Left ventricle myocardium inferior (tissue), 1 donor: ENCODE measurements at places on chromosomes 4 and X. TPM values are rescaled to one million over a fixed set of nuclear protein-coding genes. Genes with fewer than 3 reads are reported as not detected.
A peak's percentile ranks its signal among the peaks of the same experiment; 100 is the strongest.

TKTL1 gene
- total RNA-seq: 11.7 TPM

CYTL1 gene
- total RNA-seq: 0.47 TPM

CCSER1 gene
- total RNA-seq: 13.2 TPM

SPANXC gene
- not detected for total RNA-seq

GRCh38 chrX:136694431-136695087 is 46.6 kb downstream of the CD40LG start:
- H3K4me1 ChIP-seq: no peaks in the 10 kb centered on the region
- H3K27ac ChIP-seq: no peak overlapping the region
- no peak overlapping the region for H3K4me3 ChIP-seq
- H3K27me3 ChIP-seq: no peaks in the 10 kb centered on the region
- no peak for DNase-seq
- H3K36me3 ChIP-seq: peaks cover 10% of the 10 kb centered on the region

DNA sequence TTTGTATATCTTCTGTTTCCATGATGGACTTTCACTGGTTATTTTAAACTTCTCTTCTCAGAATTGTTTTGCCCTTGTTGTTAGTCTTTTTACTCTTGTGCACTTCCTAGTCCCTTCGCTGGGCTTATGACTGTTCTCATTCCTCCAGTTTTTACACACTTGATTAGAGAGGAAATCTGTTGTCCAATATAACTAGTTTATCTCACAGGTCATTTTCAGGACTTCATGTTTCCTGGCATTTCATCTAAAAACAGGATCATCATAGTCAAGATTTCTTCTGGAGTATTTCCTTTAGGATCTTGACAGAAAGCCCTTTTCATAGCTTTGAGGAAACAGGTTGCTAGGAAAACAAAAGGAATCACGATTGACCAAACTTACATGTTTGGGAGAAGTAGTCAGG is 3.0 kb downstream of the FNIP2 start:
- H3K4me1 ChIP-seq: peaks cover 93% of the 10 kb centered on the region
- no peak for DNase-seq
- H3K27me3 ChIP-seq: no peaks in the 10 kb centered on the region
- H3K36me3 ChIP-seq: no peaks in the 10 kb centered on the region
- peak overlapping the region; percentile 94 for H3K27ac ChIP-seq

DNA sequence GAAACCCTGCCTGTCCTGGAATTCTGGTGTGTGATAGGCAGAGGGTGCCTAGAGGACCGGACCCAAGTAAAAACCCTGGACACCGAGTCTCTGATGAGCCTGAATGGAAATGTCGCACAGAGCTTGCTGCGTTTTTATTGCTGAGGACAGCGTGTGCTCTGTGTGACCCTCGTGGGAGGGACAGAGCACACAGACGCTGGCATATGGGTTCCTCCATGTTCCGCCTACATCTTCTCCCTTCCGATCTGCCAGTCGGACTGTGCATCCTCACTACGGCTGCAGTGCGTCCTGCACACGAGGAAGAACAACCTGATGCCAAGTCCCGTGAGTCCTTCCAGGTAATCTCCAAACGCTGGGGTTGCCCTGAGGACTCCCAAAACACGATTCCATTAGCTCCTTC is 68.3 kb downstream of the AFAP1 start:
- peaks cover 9% of the 10 kb centered on the region for H3K36me3 ChIP-seq
- no peaks in the 10 kb centered on the region for H3K27me3 ChIP-seq
- peak overlapping the region; percentile 21 for H3K27ac ChIP-seq
- H3K4me3 ChIP-seq: no peak overlapping the region
- peaks cover 35% of the 10 kb centered on the region for H3K4me1 ChIP-seq

GRCh38 chr4:147530134-147530533 is 49.2 kb downstream of the EDNRA start:
- no peaks in the 10 kb centered on the region for H3K27me3 ChIP-seq
- H3K27ac ChIP-seq: no peak overlapping the region
- no peak overlapping the region for H3K4me3 ChIP-seq
- H3K36me3 ChIP-seq: no peaks in the 10 kb centered on the region

DNA sequence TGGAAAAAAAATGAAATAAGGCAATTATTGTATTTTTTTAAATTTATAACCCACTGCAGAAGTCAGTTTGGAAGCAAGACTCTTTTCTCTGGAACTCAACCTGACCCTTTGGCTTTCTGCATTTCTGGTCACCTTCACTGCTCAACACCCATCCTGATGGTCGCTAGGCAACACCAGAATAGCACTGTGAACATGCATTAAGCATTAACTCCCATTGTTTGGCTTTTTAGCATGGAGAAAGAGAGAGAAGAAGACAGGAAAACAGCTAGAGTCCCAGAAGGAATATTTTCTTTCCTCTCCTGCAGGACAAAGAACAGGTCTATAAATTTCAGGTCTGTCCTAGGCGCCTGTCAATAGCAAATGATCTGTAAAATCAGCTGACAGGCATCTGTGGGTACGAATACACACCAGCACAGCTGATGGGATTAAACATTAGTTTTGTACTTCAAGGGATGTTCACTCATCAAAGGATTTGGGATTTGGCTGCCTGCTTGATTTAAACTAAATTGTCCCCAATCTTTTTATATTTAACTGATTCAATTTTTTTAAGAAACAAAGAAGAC is 137.2 kb upstream of the ETNPPL start:
- H3K27ac ChIP-seq: no peak overlapping the region
- no peak overlapping the region for H3K4me3 ChIP-seq
- H3K4me1 ChIP-seq: no peaks in the 10 kb centered on the region
- no peak for DNase-seq

GRCh38 chrX:3290561-3290960 is 55.9 kb downstream of the MXRA5 start:
- H3K27me3 ChIP-seq: no peaks in the 10 kb centered on the region
- H3K4me1 ChIP-seq: no peaks in the 10 kb centered on the region
- no peaks in the 10 kb centered on the region for H3K36me3 ChIP-seq
- H3K27ac ChIP-seq: no peak overlapping the region

DNA sequence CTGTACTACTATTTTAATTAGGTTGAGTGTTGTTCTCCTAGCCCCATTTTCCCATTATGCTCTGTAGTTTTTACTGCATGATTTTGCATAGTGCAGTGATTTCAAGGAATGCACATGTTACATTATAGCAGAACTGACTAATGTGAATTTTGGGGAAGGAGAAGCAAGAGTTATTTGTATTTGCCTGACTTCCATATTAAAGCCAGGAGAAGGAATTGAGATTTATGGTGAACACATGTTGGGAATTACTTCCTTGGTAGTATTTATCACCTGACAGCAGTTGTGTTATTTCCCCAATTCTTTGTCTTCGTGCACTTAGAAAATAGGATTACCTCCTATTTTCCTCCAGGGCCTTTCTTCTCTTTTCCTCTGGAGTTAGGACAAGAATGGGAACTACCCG is 3.2 kb downstream of the TMEM144 start:
- DNase-seq: no peak
- no peak overlapping the region for H3K4me3 ChIP-seq
- H3K36me3 ChIP-seq: peaks cover 15% of the 10 kb centered on the region
- H3K27ac ChIP-seq: no peak overlapping the region

- no peak overlapping the region for H3K4me3 ChIP-seq
- peaks cover 2% of the 10 kb centered on the region for H3K36me3 ChIP-seq
- no peaks in the 10 kb centered on the region for H3K27me3 ChIP-seq
- H3K4me1 ChIP-seq: peaks cover 66% of the 10 kb centered on the region
- peak overlapping the region; percentile 36 for H3K27ac ChIP-seq
These were observed 31.7 kb downstream of the GAB3 start for GRCh38 chrX:154719132-154719675.

DNA sequence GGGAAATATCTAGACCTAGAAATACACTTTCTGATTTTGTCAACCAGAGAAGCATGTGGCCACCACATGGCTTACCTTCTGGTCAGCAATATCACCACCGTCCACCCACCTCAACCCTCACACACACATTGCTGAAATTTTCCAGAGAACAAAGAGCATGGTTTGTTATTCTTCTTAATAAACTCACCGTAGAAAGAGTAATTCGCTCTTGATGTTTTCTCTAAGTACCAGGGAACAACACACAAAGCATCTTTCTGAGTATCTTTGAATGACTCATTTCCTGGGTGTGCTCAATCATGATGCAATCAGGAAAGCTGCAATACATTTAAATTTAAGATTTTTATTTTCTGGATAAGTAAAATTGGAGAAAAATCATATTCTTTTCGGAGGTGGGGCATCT is 24.7 kb upstream of the LRAT start:
- no peak overlapping the region for H3K4me3 ChIP-seq
- DNase-seq: no peak
- H3K4me1 ChIP-seq: no peaks in the 10 kb centered on the region

- DNase-seq: no peak
- H3K4me1 ChIP-seq: no peaks in the 10 kb centered on the region
- H3K36me3 ChIP-seq: peaks cover 57% of the 10 kb centered on the region
These were observed 27.9 kb downstream of the PKD2 start for GRCh38 chr4:88035292-88035691.

- H3K4me3 ChIP-seq: no peak overlapping the region
- no peaks in the 10 kb centered on the region for H3K36me3 ChIP-seq
- no peaks in the 10 kb centered on the region for H3K4me1 ChIP-seq
- DNase-seq: peak; percentile 8
- peaks cover 100% of the 10 kb centered on the region for H3K27me3 ChIP-seq
These were observed 112.9 kb downstream of the CPZ start for GRCh38 chr4:8705161-8706145.

DNA sequence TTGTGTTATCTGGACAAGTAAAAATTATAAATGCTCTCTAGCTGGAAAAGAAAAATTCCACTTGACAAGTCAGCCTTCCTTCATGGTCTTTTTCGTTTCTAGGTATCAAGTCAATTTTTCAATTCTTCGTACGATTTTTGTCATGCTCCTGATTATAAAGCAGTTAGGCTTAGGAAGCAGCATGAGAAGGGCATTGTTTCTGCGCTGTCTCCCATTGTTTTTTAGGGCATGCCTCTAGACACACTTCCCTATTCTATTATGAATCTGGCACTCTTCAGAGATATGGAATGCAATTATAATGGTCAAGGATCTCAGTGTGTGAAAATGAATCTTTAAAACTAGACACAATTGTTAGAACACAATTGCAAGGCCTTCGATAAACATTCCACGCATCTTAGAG is 164.1 kb upstream of the FAT1 start:
- no peaks in the 10 kb centered on the region for H3K27me3 ChIP-seq
- DNase-seq: no peak
- no peaks in the 10 kb centered on the region for H3K36me3 ChIP-seq

DNA sequence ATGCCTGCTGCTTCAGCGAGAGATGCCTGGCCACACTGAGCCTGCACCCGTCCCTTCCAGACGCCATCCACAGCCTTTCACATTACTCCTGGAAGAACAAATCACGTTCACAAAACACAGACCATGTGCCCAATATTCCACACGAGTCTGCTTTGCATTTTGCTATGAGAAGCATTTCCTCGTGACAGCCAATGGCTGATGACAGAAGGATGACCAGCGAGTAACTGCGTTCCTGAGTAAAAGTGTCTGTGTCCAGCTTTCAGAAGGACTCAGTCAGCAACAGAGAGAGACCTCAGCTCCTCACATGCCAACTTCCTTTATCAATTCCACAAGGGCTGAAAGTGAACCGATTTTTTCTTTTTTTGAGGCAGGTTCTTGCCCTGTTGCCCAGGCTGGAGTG is 19.5 kb downstream of the NAT8L start:
- H3K27ac ChIP-seq: no peak overlapping the region
- DNase-seq: no peak
- H3K4me3 ChIP-seq: no peak overlapping the region
- H3K36me3 ChIP-seq: no peaks in the 10 kb centered on the region
- H3K27me3 ChIP-seq: no peaks in the 10 kb centered on the region

DNA sequence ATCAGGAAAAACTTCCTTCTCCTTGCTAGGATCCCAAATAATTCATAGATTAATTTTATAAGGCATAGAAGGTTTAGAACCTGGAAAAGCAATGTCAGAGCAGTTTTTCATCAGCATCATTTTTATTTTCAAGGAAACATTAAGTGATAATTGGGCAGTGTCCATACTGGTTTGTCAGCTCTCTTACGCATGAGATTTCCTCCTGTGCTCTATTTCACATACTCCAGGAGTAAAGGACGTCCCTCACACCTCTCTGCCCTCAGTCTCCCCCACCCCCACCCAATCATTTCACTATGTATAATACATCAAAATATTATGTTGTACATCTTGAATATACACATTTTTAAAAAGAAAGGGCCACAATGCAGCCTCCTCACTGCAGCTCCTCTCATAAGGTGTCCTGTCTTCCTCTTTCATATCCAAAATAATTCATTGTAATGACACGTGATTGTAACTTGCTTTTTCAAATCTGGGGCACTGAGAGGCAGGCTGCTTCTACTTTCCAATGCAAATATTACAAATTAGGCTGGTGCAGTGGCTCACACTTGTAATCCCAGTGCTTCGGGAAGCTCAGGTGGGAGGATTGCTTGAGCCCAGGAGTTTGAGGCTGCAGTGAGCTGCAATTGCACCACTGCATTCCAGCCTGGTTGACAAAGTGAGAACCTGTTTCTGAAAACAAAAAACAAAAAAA is 34.4 kb downstream of the ARHGEF38 start:
- no peaks in the 10 kb centered on the region for H3K36me3 ChIP-seq
- H3K27ac ChIP-seq: no peak overlapping the region
- no peak overlapping the region for H3K4me3 ChIP-seq
- DNase-seq: no peak
- H3K27me3 ChIP-seq: no peaks in the 10 kb centered on the region

DNA sequence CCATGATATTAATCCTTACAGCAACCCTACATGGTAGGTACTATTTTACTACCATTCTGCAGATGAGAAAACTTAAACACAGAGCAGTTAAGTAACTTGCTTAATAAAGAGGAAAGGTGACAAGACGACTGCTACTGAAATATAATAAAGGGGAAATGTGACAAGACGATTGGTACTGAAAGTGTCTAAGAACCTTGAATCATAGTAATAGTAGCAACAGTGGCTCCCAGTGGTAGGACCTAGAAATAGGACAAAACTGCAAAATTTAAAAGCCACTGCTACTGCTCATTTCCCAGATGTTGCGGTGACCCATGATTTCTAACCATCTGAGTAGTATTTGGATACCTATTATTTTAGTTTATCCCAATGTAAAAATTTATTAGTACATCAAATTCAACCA is 89.5 kb downstream of the TASL start:
- no peaks in the 10 kb centered on the region for H3K4me1 ChIP-seq
- H3K27ac ChIP-seq: no peak overlapping the region
- H3K4me3 ChIP-seq: no peak overlapping the region
- no peak for DNase-seq

DNA sequence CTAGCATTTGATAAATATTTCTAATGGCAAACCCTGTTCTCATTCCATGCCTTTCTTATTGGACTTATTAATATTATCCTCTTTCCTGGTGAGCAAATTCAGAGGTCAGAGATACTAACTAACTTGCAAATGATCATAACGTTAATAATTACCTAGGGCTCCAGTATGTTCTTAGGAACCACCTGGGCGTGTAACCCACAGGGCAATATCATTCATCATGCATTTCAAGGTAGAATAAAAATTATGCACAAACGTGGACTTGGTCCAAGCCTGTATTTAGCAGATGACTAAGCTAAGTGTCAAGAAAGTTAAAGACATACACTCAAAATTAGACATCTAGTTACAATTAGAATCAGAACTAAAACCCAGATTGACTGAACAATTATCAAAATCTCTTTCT is 850.1 kb downstream of the TRIML1 start:
- no peak overlapping the region for H3K4me3 ChIP-seq
- H3K27me3 ChIP-seq: no peaks in the 10 kb centered on the region
- no peaks in the 10 kb centered on the region for H3K4me1 ChIP-seq
- no peak overlapping the region for H3K27ac ChIP-seq

- H3K27me3 ChIP-seq: no peaks in the 10 kb centered on the region
- H3K4me1 ChIP-seq: peaks cover 11% of the 10 kb centered on the region
- H3K4me3 ChIP-seq: peak overlapping the region; percentile 61
- H3K27ac ChIP-seq: peak overlapping the region; percentile 77
- H3K36me3 ChIP-seq: no peaks in the 10 kb centered on the region
These were observed 571.1 kb upstream of the DIPK2B start for GRCh38 chrX:45771560-45772340.

GRCh38 chr4:148171596-148171995 is 270.6 kb downstream of the NR3C2 start:
- DNase-seq: no peak
- no peak overlapping the region for H3K27ac ChIP-seq
- H3K36me3 ChIP-seq: no peaks in the 10 kb centered on the region
- no peak overlapping the region for H3K4me3 ChIP-seq
- peaks cover 10% of the 10 kb centered on the region for H3K4me1 ChIP-seq
